ENCODE measurements at places on chromosomes 5 and 9.

- DNase-seq: no peak
Measured at GRCh38 chr5:112733586-112733985, 4.1 kb upstream of the APC start.

GRCh38 chr9:29816954-29817703 is 2243.8 kb upstream of the C9orf72 start:
- DNase-seq: no peak

- DNase-seq: no peak
Measured at GRCh38 chr5:135140446-135141204, 106.6 kb upstream of the PITX1 start.

GRCh38 chr9:114452219-114453165 is 52.8 kb downstream of the WHRN start:
- peak; percentile 22 for DNase-seq

- no peak for DNase-seq
Measured at GRCh38 chr5:173855995-173856656, 32.0 kb upstream of the CPEB4 start.

- DNase-seq: no peak
Measured at GRCh38 chr5:1886846-1887587, 4.3 kb upstream of the IRX4 start.

GRCh38 chr5:84231433-84231832 is 153.2 kb downstream of the EDIL3 start:
- DNase-seq: no peak

DNA sequence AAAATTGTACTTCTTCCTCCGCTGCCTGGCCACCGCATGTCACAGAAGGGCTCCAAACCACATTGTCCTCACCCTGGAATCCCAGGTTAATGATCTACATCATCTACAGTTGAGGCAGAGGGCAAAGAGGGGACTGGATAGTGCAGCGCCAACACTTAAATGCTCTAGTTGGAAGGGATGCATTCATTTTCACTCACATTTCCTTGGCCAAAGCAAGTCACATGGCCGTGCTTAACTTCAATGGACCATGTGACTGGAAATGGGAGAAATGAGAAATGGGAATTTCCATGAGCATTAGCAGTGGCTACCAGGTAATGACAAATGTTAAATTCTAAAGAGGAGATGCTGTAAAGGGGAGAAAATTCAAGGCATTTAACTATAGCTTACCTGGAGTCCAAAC is 13.3 kb upstream of the GNAQ start:
- DNase-seq: no peak

- DNase-seq: peak; percentile 97
Measured at GRCh38 chr9:95772320-95773052, 103.0 kb upstream of the ERCC6L2 start.

DNA sequence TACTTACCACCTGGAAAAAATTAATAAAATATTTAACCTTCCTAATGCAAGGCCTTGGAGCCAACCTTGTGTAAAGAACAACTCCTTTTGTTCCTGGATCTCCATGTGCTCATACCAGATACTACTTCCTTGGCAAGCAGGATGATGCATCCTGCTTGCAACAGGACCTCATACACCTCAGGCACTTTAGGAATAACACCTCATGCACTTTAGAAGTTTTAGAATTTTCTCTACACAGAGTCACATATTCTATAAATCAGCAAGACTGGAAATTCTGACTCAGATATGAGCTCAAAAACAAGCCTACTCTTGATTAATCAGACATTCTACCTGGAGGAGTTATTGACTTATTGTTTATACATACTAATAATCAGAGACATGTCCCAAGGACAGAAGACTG is 209.6 kb upstream of the CDH10 start:
- no peak for DNase-seq

DNA sequence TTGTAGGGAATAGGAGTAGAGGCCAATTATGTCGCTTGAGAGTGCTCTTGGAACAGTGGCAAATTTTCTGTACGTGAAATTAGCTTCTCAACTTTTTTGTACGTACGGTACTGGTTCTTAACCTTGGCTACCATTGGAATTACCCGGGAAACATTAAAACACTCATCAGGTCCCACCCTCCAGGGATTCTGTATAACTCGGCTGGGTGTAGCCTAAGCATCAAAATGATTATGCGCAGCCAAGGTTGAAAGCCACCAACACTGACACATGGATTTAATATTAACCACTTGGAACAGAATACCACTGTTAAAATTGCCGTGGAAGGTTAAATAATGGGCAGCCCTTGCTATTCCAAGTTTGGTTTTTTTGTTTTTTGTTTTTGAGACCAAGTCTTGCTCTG is 17.4 kb downstream of the DNAJA1 start:
- no peak for DNase-seq

DNA sequence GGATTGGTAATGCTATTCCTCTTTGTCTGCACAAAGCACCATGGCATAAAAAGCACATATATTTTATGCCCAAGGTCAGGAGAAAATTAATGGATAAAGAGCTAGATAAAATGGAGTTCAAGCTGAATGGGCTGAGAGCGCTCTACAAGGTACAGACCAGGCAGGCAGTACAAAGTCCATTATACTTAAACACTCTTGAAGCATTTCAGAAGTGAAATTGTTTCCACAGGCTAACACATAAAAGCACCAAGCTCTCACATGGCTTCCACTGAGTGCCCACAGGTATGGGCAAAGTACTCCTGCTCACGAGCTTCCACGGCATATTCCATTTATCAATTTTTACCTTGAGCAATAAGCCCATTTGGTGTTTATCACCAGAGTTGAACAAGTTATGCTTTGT is 771.2 kb upstream of the DMAC1 start:
- DNase-seq: no peak

GRCh38 chr5:132102101-132102701 is 28.6 kb downstream of the CSF2 start:
- no peak for DNase-seq
